Mucosa of gallbladder (tissue), 1 donor: ENCODE measurements at places on chromosomes 2 and 18. TPM values are rescaled to one million over a fixed set of nuclear protein-coding genes. Genes with fewer than 3 reads are reported as not detected.

DNA sequence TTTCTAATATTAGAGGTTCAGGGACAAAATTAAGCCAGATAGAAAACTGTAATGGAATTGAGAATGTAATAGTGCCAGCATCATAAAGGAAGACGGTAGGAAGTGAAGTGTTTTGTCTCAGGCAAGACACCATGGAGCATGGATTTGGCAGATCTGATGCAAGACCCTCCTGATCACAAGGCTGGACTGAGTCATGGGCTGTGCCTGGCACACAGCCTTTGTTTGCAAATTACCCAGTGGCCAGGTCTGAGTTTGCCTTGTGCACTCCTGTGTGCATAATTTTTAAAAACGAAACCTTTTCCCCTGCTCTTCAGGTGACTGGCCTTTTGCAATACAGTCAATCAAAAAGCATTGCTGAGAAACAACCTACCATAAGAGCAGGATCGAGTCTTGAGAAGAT is 2.0 kb upstream of the UPP2 start:
- DNase-seq: no peak

- no peak for DNase-seq
These were observed 66.0 kb upstream of the SPRED2 start for GRCh38 chr2:65498396-65498795.

GRCh38 chr2:238296638-238297457 is 8.4 kb upstream of the PER2 start:
- no peak for DNase-seq

DNA sequence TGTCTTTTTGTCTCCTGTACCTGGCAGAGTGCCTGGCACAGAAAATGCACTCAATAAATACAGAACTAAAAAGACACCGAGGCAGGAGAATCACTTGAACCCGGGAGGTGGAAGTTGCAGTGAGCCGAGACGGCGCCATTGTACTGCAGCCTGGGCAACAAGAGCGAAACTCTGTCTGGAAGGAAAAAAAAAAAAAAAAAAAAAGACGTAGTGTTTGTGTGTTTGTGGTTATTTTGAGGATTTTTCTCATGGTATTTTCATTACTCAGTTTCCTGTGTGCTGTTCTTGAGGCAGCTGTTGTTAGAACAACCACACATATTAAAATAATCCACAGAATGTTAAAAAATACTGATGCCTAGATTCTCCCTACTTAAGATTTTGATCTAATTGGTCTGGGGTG is 519.2 kb upstream of the SPHKAP start:
- no peak for DNase-seq

DNA sequence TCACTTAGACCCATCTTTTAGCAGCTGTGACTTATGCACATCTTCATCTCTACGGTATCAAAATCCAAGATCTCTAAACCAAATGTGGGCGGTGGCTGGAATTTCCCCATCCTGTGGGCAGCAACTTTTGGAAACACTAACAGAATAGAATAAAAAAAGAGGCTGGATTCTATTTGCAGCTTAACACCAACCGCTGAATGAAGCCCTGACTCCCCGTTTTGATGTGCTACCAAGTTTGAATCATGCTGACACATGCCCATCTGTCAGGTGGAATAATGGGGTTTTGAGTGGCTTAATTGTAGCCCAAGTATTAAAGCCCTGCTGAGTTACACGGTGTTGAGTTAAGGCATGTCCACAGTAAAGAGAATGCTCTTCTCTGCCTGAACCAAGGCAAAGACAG is 165.2 kb downstream of the MTCL1 start:
- DNase-seq: no peak

GRCh38 chr2:54471221-54471711 is 15.1 kb downstream of the SPTBN1 start:
- DNase-seq: no peak

- peak; percentile 33 for DNase-seq
These were observed 139.4 kb downstream of the AKAIN1 start for GRCh38 chr18:5057386-5058348.

GRCh38 chr2:176390276-176391147 is 121.3 kb downstream of the MTX2 start:
- no peak for DNase-seq

- DNase-seq: no peak
These were observed 447.6 kb upstream of the ID2 start for GRCh38 chr2:8234253-8234652.

DNA sequence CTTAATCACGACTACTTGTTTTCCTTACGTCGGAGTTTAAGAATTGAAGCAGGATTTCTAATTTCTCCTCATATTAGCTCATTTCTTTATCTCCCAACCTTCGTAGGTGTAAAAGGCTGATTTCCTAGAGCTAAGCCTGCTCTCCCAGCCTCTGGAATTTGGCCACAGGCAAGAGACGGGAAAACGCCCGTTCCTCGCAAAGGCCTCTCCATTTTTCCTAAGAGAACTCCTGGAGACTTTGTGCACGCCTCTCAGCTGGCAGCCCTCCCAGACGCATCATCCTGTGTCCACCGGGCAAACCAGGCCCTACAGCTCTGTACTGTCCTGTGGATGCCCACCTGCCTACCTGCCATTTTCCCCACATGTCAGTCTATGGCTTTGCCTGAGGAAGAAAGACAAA is 106.3 kb downstream of the FTCDNL1 start:
- no peak for DNase-seq

Gene GPR155
- 11.7 TPM for total RNA-seq

DNA sequence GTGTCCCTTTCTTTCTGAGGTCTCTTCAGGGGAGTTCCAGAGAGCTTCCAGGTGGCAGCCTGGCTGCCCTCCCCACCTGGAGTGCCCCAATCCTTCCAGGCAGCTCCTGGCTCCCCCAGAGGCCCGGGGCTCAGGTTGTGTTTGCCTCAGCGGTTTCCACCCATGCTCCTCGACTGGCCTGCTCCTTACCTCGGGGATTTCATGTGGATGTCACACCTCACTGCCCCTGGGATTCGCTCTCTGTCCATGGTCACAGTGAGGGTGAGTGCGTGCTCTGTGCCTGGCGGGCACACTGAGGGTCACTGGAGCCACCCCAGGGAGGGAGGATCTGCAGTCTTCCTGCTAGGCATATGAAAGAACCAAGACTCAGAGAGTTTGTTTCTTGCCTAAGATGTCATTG is 2.1 kb upstream of the TOGARAM2 start:
- no peak for DNase-seq

DNA sequence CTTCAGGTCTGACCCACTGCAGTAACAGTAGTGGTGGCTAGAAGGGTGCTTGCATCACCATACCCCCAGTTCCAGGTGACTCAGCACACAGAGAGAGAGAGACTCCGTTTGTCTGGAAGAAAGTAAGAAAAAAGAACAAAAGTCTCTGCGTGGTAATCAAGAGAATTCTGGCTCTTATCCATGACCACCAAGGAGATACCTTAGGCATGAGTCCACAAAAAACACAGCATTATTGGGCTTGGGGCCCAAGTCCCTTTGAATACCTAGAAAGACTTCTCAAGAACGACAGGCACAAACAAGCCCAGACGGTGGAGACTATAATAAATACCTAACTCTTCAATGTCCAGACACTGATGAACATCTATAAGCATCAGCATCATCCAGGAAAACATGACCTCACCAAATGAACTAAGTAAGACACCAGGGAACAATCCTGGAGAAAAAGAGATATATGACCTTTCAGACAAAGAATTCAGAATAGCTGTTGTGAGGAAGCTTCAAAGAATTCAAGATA is 21.7 kb upstream of the BAZ2B start:
- DNase-seq: no peak
